Stimulated activated CD4-positive, alpha-beta T cell treated with anti-CD3 and anti-CD28 coated beads, Interleukin-1b, Interleukin-23, amount 100 ng/mL, for 1 hour (primary cell): ENCODE measurements at places on chromosomes 4 and X.

DNA sequence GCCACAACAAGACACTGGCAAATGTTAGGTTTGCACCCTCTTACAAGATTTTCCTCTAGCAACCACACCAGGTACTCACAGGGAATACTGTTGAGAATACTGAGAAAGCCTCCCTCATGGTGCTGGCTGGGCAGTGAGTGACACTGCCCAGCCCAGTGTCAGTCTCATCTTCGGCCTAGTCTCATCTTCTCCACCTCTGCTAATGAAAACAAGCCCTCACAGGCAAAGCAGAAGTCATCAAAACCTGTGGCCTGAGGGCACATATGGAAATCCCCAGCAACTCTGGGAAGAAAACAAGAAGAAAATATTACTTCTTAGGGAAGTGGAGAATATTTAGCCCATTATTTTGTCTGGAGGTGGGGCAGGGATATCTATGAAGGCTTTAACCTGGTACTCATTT, 7.9 kb upstream of the ADAM29 start:
- DNase-seq = no peak

DNA sequence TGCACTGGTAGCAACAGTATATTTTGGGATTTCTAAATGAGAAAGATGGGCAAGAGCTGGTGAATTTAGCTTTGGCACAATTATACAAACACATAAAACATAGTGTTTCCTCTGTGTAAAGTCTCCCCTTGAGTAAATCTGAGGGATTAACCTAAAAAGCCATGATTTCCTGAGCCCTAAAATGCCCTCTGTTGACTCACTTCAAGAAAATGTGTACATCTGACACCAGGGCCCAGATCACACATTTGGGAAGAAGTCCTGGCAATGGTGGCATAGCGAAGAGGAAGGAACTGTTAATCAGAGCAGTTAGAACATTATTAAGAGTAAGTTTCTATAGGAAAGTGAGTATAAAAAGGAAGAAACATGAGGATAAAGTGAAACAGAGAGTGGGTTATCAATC, 338.5 kb downstream of the SPOCK3 start:
- DNase-seq = no peak

DNA sequence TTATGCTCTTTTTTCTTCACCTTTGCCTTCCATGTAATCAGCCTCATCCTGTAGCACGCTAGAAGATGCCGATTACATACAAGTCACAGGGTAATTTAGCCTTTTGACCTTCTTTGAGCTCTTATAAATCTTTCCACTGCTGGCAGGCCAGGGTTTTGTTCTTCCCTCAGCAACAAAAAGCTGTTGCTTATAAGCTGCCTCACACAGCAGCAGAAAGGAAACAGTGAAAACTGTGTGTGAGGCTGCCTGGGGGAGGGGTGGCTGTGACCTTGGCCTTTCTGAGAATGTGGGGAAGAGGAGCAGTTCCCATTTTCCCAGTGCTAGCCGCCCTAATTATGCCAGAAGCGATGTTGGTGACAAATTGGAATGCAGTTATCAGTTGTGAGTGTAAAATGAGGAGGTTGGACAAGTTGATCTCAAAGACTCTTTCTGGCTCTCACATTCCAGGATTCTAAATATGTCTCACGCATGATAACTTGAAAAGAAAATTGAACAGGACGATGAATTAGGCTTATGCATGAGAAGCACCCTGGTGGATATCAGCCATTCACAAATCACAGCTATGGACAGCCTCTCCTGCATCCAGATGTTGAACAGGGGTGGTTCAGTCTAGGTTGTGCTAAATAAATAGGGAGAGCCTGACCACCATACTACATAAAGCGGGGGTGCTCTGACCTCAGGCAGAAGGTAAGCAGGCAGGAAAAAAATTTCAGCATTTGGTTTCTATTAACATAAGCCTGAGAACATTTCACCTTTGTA, 25.7 kb downstream of the SLITRK2 start:
- no peak for DNase-seq

- DNase-seq = no peak
Measured at GRCh38 chrX:30620125-30620524, 33.1 kb upstream of the GK start.

GRCh38 chrX:107429090-107429489, 20.4 kb upstream of the FRMPD3 start:
- DNase-seq = no peak

DNA sequence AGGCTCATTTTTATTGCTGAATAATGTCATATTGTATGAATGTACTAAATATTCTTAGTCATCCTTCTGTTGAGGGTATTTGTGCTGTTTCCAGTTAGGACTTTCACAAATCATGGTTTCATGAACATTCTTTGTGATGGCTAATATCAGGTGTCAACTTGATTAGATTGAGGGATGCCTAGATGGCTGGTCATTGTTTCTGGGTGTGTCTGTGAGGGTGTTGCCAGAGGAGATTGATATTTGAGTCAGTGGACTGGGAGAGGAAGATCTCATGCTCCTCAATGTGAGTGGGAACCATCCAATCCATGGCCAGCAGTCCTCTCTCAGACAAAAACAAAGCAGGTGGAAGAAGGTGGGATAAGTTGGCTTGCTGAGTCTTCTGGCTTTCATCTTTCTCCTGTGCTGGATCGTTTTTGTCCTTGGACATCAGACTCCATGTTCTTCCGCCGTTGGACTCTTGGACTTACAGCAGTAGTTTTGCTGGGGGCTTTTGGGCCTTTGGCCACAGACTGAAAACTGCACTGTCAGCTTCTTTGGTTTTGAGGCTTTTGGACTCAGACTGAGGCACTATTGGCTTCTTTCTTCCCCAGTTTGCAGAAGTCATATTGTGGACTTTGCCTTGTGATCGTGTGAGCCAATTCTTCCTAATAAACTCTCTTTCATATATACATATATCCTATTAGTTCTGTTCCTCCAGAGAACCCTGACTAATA, 11.9 kb upstream of the HS3ST1 start:
- DNase-seq = no peak

DNA sequence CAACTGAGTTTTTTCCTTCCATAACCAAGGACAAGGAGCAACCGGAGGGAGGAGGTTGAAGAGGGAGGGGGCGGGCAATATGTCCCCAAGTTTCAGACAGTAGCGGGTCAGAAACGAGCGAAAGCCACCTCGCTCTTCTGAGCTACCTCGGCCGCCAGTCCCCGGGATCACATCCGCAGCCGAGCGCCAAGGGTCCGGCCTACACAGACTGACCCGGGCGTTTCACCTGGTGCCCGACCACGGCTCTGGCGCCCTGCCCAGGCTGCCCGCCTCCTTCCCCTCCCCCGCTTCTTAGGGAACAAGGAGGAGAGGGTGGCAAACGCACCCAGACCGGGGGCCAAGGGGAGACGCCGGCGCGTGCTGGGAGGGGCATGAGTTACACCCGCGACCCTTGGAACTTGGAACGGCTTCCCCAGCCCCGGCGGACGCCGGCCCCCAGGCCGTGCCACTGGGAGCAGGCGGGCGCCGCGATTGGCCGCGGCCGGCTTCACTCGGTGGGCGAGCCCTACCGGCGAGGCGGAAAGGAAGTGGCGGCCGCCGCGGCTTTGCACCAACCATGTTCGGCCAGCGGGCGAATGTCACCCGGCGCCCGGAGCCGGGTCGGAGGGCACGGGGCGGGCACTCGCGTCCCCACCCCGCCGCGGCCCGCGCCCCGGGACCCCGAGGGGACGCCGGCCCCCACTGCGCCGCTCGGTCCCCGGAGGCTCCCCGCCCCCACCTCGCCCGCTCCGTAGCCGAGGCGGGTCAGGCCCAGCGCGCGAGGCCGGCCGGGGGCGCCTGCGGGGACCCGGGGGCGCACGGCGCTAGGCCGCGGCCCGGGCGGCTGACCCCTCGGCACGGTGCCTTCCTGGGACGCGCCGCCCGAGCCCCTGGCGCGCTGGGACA, 1.5 kb downstream of the IRF2 start:
- no peak for DNase-seq

GRCh38 chr4:20253283-20253734, 1.6 kb downstream of the SLIT2 start:
- no peak for DNase-seq

- no peak for DNase-seq
Measured at GRCh38 chrX:7412840-7413239, 264.9 kb upstream of the PUDP start.

DNA sequence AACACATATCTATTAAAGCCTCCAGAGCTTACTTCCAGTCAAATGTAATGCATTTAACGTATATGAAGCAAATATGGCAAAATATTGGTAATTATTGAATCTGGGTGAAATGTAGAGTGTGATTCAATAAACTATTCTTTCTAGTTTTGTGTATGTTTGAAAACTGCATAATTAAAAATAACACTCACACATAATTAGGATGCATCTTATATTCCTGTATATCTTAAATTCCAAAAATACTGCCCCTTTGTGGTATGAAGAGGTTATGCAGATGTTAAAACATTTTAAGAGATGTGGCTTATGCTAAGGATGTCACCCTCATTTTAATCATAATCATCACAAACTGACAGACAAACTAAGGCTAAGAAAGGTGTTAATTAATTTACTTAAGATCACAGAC, 182.9 kb downstream of the COX18 start:
- no peak for DNase-seq

GRCh38 chrX:2489446-2490445, 11.0 kb downstream of the DHRSX start:
- DNase-seq = no peak

- DNase-seq = no peak
Measured at GRCh38 chr4:110268352-110268751, 69.9 kb upstream of the ELOVL6 start.

DNA sequence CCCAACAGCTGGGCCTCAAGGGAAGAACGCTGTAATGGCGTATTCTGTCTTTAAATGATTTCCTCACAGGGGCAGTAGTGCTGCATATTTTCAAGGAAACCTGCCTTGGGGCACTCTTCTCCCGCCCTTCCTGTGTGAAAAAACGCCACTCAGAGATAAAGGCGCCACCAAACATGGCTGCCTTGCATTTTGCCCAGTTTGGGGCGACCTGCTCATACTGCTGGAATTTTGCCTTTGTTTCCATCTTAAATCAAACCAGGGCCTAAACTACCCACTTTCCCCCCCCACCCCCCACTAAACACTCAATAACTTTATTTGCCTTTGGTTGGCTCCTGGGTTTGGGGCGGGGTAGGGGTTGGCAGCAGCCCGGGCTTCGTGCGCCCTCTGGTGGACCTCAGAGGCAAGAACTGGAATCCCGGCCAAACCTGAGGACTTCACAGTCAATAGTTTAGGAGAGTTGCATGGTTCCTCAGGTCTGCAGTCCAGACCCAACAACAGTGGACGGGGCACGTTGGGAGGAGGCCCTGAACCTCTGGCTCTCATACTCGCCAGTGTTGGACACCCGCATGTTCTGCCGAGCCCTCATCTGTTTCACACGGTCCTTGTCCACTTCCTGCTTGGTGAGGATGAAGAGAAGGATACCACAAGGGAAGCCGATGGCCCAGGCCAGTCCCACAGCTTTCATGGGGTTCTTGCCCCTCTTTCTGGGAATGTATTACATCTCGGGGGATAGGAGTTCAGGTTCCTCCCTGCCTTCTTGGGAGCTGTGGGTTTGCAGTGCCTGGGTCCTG, 220.1 kb upstream of the STK26 start:
- no peak for DNase-seq

GRCh38 chr4:911871-912490, 20.1 kb downstream of the GAK start:
- DNase-seq = no peak

DNA sequence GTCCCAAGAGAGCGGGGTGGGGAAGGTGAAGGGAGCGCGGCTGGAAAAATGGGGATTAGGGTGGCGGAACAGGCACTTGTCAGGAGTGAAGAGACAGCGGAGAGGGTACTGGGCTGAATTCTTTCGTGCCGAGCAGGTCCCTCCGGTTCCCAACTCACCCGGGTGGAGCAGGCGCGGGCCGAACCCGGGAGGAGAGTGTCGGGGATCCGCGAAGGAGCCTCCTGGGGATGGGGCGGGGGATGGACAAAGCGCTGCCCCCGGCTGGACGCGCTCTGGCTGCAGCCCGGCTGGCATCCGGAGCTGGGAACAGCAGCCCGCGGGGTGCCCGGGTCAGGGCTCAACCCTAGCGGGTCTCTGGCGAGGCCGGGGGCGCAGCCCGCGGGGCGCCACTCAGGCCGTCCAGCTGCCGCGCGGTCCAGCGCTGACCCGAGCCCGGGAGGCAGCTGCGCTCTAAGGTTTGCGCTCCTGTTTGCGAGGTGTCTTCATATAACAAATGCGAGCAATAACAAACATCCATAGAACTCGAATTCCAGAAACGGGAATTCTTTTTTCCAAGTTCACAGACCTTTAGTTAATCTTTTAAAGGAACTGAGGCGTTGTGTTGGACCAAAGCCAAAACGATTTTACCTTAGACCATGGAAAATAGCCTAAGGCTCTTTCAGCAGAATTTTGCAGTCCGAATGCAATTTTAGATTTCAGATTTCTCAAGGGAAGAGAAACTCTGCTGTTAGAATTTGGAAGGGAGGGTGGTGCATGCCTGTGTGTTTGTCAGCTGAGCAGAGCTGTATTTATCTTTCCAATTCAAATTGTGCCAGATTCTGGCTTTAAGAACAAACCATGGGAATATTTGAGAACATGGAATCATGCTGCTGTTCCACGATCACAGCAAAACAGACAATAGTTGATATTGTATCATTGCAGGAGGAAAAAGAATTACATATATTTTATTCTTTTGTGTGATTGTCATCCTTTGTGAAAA, 744 bp downstream of the NPY5R start:
- no peak for DNase-seq

GRCh38 chrX:153766098-153766817, 2.2 kb downstream of the PLXNB3 start:
- DNase-seq = no peak

- DNase-seq = no peak
Measured at GRCh38 chrX:72142094-72142793, 10.5 kb upstream of the RTL5 start.

GRCh38 chr4:162061214-162061613, 102.6 kb downstream of the FSTL5 start:
- no peak for DNase-seq

DNA sequence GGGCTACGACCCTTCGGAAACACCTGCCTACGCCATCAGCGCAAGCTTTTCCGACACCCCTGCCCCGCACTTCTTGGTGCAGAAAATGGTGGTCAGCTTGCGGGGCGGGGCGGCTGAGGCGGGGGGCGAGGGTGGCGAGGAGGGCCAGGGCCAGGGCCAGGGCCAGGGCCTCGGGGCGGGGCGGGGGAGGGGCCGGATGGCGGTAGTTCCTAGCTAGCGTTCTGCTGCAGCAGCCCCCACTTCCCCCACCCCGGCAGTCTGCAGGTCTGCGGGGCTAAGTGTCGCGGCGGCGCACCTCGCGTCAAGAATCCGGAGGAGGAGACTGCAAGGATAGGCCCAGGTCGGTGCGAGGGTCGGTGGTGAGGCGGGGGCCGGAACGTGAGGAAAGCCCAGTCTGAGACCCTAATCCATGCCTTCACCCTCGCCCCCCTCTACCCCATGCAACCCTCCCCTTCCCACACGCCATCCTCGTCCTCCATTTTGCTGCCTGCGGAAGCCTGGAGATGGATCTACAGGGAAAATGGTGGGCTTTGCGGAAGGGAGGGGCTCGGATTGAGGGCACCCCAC, 600 bp downstream of the BEX4 start:
- DNase-seq = no peak

- DNase-seq = no peak
Measured at GRCh38 chr4:24889991-24890390, 22.9 kb downstream of the CCDC149 start.
